ENCODE measurements at places on chromosomes 3 and 15. TPM values are rescaled to one million over a fixed set of nuclear protein-coding genes. Genes with fewer than 3 reads are reported as not detected.

TICRR gene
- total RNA-seq, result 10.0 TPM

AADACL2 gene
- not detected for total RNA-seq

CKMT1A gene
- 2.2 TPM for total RNA-seq

ACTL6A gene
- total RNA-seq, result 288 TPM

GRCh38 chr3:170815340-170815739 lies 54.7 kb downstream of the RPL22L1 start:
- peak; percentile 66 for DNase-seq

GRCh38 chr3:121803771-121804320 lies 31.0 kb downstream of the IQCB1 start:
- no peak for DNase-seq

DNA sequence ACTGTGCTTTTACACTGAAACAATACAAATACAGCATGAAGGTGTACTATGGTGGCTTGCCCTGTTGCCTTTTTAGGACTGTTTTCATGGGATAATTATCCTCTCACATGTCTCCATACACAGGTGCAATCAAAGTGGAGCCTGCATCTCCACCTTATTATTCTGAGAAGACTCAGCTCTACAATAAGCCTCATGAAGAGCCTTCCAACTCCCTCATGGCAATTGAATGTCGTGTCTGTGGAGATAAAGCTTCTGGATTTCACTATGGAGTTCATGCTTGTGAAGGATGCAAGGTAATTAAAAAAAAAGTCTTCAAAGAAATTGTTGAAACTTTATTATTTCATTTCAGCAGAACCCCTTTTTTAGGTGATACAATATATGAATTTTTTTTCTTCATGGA lies 92.3 kb downstream of the PPARG start:
- DNase-seq, result no peak

DNA sequence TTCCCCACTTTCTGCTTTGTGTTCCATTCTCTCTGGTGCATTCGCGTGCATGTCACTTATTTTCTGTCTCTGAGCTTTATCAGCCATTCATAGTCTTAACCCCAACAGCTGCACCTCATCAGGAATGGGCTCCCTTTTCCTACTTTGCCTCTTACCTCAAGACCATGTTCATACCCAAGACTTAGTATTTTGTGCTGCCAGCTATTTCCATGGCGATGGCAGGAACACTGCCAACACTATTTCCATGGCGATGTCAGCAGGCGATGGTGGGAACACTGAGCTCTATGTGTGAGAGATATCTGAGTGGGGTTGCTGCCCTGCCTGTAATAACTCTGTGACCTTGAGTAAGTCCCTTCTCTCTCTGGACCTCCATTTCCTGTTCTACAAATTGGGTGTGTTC lies 5.5 kb downstream of the ZNF35 start:
- DNase-seq, result no peak

GRCh38 chr15:98676586-98677270 lies 28.4 kb downstream of the IGF1R start:
- no peak for DNase-seq

GRCh38 chr3:77595371-77595870 lies 555.5 kb downstream of the ROBO2 start:
- DNase-seq, result no peak

DNA sequence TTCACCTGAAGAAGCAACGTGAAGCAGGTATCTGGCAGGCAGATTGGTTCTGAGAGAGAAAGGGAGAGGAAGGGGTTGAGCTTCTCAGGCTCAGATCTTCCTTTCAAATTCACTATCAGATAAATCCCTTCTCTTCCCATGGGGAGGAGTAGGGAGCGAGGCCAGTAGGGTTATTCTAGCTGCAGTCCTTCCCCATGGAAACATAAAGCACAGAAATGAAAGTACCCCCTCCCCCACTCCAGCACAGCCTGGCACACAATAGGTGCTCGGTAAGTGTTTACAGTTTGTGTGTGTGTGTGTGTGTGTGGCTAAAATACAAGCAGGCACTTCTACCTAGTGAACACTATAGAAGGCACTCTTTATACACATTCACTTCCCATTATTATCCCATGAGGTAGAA lies 20.8 kb upstream of the VPS8 start:
- no peak for DNase-seq

Data from Daoy (cell line).